ENCODE measurements at places on chromosomes 3 and 15.

- no peak for DNase-seq
Observed at GRCh38 chr15:90512981-90513380, 16.7 kb upstream of the CRTC3 start.

DNA sequence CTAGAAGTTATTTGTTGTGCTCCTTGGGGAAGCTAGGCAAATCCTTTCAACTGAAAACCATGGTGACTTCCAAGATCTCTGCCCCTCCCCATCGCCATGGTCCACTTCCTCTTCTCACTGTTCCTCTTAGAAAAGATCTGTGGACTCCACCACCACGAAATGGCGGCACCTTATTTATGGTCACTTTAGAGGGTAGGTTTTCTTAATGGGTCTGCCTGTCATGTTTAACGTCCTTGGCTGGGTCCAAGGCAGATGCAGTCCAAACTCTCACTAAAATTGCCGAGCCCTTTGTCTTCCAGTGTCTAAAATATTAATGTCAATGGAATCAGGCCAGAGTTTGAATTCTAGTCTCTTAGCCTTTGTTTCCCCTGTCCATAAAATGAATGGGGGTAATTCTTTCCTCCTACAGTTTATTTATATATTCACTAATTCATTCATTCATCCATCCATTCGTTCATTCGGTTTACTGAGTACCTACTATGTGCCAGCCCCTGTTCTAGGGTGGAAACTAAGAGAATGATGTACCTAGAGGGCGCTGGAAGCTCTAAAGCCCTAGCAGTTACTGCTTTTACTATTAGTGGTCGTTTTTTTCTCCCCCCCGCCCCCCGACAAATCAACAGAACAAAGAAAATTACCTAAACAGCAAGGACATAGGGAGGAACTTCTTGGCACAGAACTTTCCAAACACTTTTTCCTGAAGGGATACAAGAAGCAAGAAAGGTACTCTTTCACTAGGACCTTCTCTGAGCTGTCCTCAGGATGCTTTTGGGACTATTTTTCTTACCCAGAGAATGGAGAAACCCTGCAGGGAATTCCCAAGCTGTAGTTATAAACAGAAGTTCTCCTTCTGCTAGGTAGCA is 657 bp downstream of the PATL2 start:
- DNase-seq, result peak; percentile 22

DNA sequence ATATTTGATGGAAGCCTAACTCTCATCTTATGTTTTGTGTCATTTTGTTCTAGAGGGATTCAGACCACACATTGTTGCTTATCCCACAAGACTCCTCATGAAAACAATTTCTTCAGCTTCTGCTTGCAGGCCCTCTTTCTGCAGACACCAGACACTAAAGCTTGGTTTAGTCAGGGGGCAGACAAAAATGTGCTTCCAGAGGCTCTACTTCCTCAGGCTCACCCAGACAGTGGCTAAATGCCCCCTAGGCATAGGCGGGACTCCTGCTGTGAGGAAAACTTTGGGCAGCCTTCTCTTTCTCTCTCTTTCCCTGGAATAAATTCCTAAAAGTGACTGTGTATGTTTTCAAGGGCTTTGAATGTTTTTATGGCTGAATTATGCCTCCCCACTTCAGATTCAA is 435.4 kb upstream of the ATP11B start:
- no peak for DNase-seq

- no peak for DNase-seq
Observed at GRCh38 chr3:42101481-42101880, 10.3 kb downstream of the TRAK1 start.

- no peak for DNase-seq
Observed at GRCh38 chr15:51768018-51768417, 16.6 kb downstream of the TMOD2 start.

- DNase-seq, result no peak
Observed at GRCh38 chr3:32290619-32291018, 52.1 kb downstream of the CMTM8 start.

GRCh38 chr15:67104510-67104909 is 39.1 kb downstream of the SMAD3 start:
- no peak for DNase-seq

- peak; percentile 81 for DNase-seq
Observed at GRCh38 chr15:49982584-49982983, 136.4 kb downstream of the ATP8B4 start.

DNA sequence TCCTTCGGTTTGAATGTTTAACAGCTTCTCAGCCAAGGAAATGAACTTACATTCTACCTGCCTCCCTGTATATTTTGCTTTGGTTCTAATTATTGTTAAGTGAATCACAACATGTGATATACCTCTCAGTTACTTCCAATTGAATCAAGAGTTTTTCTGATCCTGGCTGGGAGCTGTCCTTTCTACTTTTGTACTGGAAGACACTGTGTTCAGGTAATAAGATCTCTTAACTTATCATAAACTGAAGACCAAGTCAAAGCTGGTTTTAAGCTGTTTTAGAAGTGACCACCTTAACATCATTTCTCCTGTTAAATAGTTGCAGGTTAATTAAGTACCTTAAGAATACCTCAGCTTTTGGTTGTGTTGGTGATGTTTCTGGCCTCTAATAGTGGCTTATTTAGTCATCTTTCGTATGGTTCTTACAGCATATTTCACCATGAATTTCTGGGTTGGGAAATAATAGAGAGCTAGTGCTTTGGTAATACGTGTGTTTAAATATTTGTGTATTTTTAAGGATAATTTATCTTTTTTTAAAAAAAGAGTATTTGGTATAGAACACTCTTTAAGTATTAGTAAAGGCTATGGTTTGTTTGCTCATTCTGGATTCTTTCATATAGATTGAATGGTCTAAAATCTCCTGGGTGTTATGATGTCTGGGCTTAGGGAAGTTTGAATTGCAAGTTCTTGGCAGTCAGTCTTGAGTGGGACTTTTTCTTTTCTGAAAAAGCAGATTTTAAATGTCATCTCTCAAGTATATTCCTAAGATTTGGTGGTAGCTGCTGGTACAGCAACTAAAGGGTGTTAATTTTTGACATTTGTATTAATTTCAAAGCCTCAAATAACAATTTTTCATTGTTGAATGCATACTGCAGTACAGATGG is 1.6 kb downstream of the RAB8B start:
- no peak for DNase-seq
